Activated CD4-positive, alpha-beta memory T cell treated with anti-CD3 and anti-CD28 coated beads for 36 hours (primary cell): ENCODE measurements at places on chromosomes 11 and 22. TPM values are rescaled to one million over a fixed set of nuclear protein-coding genes. Genes with fewer than 3 reads are reported as not detected.

Gene HMOX1
- 2.8 TPM for total RNA-seq

Gene CARNS1
- total RNA-seq: 3.3 TPM

Gene P2RX6
- total RNA-seq: not detected

Gene SYT12
- total RNA-seq: not detected

Gene OR52N2
- total RNA-seq: not detected

Gene KCNJ1
- total RNA-seq: not detected

Gene CYB5R2
- 4.4 TPM for total RNA-seq

Gene C11orf42
- not detected for total RNA-seq

Gene INSC
- total RNA-seq: 0.34 TPM

Gene TSPAN32
- 5.5 TPM for total RNA-seq

Gene MUC5AC
- not detected for total RNA-seq

Gene CHRM1
- not detected for total RNA-seq

Gene NRIP3
- total RNA-seq: 2.9 TPM

Gene RHOD
- 0.87 TPM for total RNA-seq

Gene CDCA5
- 112 TPM for total RNA-seq

Gene ACRV1
- not detected for total RNA-seq

Gene SYCE3
- 1.0 TPM for total RNA-seq

Gene KIF18A
- 27.3 TPM for total RNA-seq

Gene GRM5
- 0.02 TPM for total RNA-seq

Gene TEX12
- not detected for total RNA-seq

Gene MRGPRX3
- total RNA-seq: not detected

Gene LINC01488
- not detected for total RNA-seq

Gene CCDC81
- 0.83 TPM for total RNA-seq

Gene KCNJ11
- total RNA-seq: 0.10 TPM

Gene C11orf52
- not detected for total RNA-seq

Gene MRPL49
- total RNA-seq: 48.5 TPM

Gene TFIP11
- 41.1 TPM for total RNA-seq

Gene TMEM132A
- total RNA-seq: 5.7 TPM

Gene MUC6
- total RNA-seq: not detected

Gene OR2AT4
- not detected for total RNA-seq

Gene POU2AF1
- total RNA-seq: 28.3 TPM

Gene LRRC55
- total RNA-seq: not detected
